Muscle of arm (tissue), 14 donors: ENCODE measurements at places on chromosomes 3 and 15.

DNA sequence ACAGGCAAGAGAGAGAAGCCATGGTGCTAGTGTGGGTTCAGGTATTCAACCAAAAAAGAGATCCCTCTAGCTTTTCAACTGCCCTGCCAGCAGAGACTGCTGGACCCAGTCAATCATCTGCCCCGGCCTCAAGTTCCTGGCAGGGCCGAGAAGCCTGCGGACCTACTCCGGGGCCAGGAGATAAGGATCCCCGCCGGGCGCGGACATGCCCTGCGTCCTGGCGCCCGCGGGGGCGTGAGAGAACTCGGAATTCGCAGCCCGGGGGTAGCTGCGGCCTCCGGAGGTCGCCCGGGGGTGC lies 821 bp upstream of the MAGI1 start:
- no peak for DNase-seq

DNA sequence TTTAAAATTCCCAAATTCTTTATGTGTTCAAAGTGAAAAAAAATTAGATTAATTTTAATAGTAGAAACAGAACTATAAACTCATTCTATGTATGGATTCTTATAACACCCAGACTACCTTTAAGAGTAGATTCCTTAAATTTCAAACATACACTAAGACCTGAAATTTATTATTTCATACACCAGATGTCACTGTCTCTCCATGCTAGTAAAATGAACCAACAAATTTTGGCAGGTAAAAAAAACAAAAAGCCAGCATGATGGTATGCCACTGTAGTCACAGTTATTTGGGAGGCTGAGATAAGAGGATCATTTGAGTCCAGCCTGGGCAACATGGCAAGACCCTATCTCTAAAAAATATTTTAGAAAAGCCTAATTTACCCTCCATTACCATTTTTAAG lies 461.3 kb upstream of the NAALADL2 start:
- no peak for DNase-seq

DNA sequence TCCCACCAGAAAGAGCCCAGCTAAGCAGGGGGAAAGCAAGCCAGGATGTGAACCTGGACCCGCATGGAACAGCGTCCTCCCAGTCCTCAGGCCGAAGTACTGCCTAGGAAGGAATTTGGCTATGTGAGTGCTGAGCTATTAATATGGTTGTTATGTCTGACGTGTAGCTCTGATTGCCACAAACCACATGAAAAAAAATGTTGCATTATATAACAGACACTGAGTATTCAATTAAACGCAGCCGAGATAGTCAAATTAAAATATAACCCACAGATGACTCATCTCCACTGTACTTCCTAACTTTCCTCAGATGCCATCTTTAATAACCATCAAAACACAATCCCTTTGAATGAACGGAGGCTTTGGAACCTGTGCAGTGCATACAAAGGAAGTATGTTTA lies 111.1 kb downstream of the GABRB3 start:
- DNase-seq, result no peak

DNA sequence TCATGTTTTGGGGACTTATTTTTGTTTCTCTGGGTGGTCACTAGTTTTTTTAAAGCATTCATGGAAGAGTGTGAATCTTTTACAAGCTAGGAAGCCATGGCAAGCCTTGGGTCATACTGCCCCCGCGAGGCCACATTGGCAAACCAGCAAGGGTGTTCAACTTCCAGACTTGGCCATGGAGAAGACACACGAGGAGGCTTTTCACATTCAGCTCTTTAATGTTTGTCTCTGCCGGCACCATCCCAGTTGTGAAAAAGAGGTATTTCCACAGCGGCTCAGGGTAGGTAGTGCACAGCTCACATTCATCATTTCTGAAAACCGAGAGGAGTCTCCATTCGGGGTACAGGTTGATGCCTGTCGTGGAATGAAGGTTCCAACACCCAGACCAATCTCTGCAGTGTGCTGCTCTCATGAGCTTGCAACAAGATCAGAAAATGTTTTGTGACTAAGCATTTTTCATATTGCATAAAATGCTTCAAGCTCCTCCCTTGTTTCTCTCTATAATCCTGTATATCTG lies 7.7 kb downstream of the CCR5 start:
- DNase-seq, result peak; percentile 32

DNA sequence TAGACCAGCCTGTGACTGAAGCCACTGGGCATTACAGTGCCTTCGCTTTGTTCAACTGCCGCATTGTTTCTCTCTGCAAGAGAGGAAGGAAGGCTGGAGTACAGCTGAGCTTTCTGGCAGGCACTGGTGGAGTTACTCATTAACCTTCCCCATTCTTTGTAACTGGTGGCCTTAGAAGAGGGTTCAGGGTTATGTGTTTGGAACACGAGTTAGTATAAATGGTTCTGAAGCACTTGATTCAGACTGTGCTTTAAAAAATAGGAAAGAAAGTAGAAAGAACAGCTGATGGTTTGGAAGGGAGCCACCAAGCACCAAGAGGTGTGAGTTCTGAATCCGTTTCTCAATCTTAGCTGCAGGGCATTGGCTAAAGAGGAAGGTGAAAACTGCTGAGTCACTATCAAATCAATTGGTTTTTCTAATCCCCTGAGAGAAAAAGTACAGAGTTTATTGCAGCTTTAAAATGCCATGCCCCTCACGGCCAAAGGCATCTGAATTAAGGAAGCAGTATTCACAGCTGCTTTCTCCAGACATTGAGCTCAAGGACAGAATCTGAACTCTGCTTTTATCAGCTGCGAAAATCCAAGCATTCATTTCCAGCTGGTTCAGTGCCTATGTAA lies 3.6 kb downstream of the HGD start:
- peak; percentile 14 for DNase-seq
